ENCODE measurements at places on chromosomes 2 and 18. TPM values are rescaled to one million over a fixed set of nuclear protein-coding genes. Genes with fewer than 3 reads are reported as not detected.

The CD302 gene
- 7.4 TPM for total RNA-seq

DNA sequence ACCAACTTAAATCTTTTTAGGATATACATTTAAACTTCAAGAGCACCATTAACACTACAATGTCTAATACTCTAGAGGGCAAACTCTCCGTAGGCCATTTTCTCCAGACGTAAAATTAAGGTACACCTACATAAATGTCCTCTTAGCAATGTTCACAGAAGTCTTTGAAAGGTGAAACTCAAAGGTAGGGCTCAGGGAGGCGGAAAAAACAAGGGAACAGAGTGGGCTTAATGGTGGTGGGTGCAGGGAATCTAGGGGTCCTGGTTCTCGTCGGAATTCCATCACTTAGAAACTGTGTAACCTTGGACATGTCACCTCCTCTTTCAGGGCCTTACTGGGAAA, 668 bp downstream of the NFU1 start:
- no peak for DNase-seq

- DNase-seq: no peak
These were observed 297.3 kb downstream of the CYP26B1 start for GRCh38 chr2:71850306-71850801.

GRCh38 chr18:24616653-24617052, 156.2 kb downstream of the HRH4 start:
- DNase-seq: no peak

DNA sequence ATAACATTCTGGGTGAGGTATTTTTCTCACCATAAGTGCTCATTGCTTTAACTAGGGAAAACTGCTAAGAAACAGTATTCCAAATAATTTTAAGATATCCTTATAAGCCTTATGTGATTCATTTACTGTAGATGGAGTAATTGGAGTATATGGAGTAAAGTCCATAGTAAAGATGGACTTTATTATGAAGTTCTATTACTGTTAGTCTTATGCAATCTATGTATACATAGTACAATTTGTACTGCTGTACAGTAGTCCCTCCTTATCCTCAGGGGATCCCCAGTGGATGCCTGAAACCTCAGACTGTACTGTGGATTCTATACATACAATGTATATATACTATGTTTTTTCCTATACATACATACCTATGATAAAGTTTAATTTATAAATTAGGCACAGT, 41.1 kb upstream of the OTX1 start:
- no peak for DNase-seq

The CRYGD gene
- total RNA-seq: not detected

DNA sequence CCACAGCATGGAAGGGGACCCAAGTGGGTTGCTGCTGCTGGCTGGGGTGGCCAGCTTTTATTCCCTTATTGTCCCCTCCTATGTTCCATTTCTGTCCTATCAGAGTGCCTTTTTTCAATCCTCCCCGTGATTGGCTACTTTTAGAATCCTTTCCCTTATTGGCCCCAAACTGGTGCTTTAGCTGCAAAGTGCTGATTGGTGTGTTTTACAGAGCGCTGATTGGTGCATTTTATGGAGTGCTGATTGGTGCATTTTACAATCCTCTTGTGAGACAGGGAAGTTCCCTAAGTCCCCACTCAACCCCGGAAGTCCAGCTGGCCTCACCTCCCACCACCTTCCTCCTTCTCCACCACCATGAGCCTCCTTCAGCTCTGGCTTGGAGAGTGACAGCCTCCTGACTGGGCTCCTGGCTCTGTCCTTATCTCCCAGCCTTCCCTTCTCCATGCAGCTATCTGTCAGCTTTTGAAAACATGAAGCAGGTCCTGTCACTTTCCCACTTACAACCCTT, 20.7 kb upstream of the PLB1 start:
- DNase-seq: no peak

- peak; percentile 4 for DNase-seq
These were observed 39.0 kb downstream of the COA5 start for GRCh38 chr2:98569197-98569793.

The PARD3B gene
- total RNA-seq: 1.6 TPM

The ZNF521 gene
- total RNA-seq: 20.4 TPM

The RNF125 gene
- 0.07 TPM for total RNA-seq

- DNase-seq: no peak
These were observed 23.2 kb upstream of the FAP start for GRCh38 chr2:162266460-162266760.

The SATB2 gene
- 7.8 TPM for total RNA-seq

The GALNT14 gene
- total RNA-seq: 0.20 TPM

DNA sequence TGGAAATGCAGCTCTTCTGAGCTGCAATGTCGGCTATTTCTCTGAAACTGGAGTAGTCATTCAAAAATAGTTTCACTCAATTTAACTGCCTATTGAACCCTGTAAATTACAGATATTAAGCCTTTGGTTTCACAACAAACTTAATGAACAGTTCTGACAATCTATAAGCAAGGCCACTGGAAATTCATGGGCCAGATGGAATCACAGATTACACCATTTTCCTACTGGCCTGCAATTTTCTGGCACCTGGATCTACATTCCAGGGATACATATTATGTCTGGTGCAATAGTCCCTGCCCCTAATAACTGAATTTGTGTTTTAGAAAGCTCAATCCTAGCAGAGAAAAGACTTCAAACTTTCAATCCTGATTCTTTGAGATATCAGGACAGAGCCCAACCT, 551.7 kb downstream of the RNF144A start:
- DNase-seq: no peak

DNA sequence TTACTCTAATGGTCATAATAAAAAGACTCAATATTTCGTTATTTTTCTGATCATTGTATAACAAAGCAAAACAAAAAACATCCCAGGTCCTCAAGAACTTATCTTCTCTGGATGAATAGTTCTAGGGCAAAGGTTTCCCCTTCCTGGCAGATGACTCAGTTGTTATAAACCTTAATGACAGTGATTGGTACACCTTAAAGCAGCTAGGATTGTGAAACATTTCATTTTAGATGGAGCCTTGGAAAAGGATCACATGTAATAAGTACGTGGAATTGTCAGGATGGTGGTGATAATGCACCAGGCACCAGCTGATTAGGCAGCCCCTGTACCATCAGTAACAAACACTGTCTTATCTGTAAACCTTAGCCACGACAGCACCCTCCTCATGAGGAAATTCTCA, 47.2 kb downstream of the MEP1B start:
- DNase-seq: no peak

DNA sequence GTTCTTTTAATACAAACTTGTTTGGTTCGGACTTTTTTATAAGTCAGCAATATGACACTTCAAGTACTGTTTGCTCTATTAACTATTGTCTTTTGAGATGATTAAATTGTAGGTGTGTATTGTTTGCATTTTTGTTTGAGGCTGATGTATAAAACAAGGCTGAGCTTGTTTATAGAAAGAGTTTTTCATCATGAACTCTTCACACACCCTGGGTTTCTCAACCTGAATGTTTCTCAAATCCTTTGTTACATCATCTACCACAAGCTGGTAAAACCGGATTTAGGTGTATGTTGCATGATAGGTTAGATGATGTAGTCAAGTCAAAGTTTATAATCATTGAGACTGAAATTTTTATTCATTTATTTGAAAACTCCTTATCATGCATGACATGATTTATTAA, 335.2 kb upstream of the LRATD1 start:
- no peak for DNase-seq

- DNase-seq: peak; percentile 85
These were observed 3.0 kb downstream of the SCG2 start for GRCh38 chr2:223598994-223599639.

The C2orf80 gene
- not detected for total RNA-seq

DNA sequence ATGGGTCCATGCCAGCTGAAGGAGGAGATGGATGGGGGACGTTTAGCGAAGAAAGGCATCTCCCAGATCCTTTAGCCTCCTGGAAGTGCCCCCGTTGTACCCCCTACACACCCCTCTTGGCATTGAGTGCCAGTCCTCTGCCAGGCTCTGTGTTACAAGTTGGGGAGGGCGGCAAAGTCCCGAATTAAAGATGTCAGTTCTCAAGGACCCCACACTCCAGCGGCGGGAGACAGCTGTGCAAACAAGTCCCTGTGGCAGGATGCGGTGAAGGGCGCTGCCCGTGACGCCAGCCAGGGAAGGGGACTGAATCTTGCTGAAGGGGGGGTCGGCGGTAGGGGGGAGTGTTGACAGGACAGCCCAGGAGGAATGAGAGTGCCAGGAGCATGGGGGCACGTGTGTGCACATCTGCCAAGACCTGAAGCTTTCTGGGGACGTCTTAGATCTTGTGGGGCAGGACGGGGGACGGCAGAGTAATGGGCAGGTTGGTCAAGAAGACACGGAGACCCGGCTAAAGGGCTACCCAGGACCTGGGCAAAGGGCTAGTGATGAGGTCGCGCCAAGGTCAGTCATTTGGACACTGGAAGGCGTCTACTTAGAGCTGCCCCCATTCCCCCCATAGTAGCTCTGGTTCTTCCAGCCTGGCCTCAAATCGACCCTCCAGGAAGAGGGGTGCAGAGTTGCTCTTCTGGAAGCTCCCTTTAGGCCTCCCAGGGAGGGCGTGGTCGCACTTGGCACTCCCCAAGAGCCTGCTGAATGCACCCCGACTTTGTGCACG, 2.8 kb upstream of the CTDSP1 start:
- peak; percentile 62 for DNase-seq

- DNase-seq: no peak
These were observed 821.1 kb downstream of the TRIB2 start for GRCh38 chr2:13537771-13538349.

- DNase-seq: no peak
These were observed 22.1 kb downstream of the IKZF2 start for GRCh38 chr2:213129311-213129710.

DNA sequence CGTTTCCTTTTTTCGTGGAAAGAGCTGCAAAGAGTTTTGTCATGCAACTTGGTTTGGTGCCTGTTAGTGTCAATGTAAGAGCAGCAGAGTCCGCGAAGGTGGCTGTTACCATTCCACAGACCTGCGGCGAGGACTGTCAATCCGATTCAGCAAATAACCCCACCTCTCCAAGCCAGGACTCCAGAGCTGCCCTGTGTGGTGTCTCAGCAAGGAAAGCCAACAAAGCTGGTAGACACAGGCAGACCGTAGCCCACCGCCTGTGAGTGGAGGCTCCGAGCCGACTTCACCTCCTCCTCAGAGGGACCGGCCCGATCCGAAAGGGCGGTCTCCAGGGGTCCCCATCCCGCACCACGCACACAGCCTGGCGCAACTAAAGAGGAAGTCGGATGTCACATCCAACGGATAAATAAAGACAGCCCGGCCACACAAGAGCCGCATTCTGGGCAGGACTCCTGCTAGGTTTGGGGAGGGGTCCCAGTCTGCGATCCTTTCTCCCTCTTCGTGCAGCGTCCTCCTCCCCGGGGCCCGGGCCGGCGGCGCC, 819 bp downstream of the ANKRD44 start:
- DNase-seq: peak; percentile 25

- no peak for DNase-seq
These were observed 136.2 kb downstream of the RGPD3 start for GRCh38 chr2:106332054-106332453.

GRCh38 chr2:55899881-55900280, 23.7 kb downstream of the EFEMP1 start:
- peak; percentile 49 for DNase-seq

GRCh38 chr2:210337159-210337558, 22.2 kb upstream of the MYL1 start:
- no peak for DNase-seq

DNA sequence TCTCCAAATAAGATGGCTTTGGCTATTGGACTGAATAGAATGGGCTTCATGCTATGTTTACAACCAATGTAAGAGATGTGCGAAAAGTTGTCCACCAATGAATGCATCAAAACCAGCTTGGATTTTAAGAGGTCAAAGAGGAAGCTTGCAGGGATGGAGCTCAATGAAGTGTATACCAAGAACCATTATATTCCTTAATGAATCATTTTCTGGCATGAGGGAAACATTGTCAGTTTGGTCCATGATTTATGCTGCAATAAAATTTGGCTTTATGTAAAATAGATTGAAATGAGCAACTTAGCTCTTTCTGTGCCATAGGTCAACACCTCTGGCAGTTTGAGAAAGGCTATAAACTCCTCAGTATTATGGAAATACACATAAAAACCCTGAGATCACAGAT, 107.3 kb downstream of the SH3BP4 start:
- peak; percentile 67 for DNase-seq

GRCh38 chr2:202757339-202757738, 114.2 kb downstream of the ICA1L start:
- no peak for DNase-seq

GRCh38 chr2:104804148-104804890, 49.6 kb upstream of the POU3F3 start:
- DNase-seq: no peak
